HepG2 (cell line): ENCODE measurements at places on chromosomes 5 and 9. TPM values are rescaled to one million over a fixed set of nuclear protein-coding genes. Genes with fewer than 3 reads are reported as not detected.

- no peak for DNase-seq
Measured at GRCh38 chr9:12689233-12689632, 4.0 kb upstream of the TYRP1 start.

GRCh38 chr5:57311921-57312735, 138.3 kb downstream of the GPBP1 start:
- DNase-seq: peak; percentile 55

TAS2R1 gene
- total RNA-seq: not detected in 2 replicates

GRCh38 chr5:154860765-154861164, 2.3 kb downstream of the CNOT8 start:
- no peak for DNase-seq

GRCh38 chr9:5110867-5111681, 74.4 kb downstream of the INSL6 start:
- no peak for DNase-seq

FOXD1 gene
- total RNA-seq: 0.04 TPM in 1 of 2 replicates, not detected in the other

DNA sequence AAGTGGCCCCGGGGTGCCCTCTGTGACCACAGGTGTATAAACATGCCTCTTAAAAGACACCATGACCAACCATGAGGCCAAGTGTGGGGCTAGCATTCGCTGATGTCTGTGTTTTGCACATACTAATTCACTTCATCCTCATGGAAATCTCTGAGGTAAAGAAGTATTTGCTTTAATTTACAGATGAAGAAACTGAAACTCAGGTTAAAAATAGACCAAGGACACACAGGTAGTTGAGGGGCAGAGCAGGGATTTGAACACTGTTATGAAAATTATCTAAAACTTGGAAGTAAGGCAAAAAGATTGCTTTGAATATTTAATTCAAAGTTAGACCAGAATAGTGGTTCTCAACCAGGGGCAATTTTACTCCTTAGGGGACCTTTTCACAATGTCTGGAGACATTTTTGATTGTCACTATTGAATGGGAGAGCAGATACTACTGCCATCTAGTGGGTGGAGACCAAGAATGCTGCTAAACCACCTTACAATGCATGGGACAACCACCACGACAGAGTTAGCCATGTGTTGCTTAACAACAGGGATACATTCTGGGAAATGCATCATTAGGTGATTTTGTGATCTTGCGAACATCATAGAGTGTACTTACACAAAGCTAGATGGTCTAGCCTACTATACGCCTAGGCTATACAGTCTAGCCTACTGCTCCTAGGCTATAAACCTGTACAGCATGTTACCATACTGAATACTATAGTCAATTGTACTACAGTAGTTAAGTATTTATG, 8.0 kb upstream of the FXN start:
- DNase-seq: peak; percentile 54

CERCAM gene
- 4.2 and 9.0 TPM in 2 replicates for total RNA-seq

- peak; percentile 49 for DNase-seq
Measured at GRCh38 chr9:26856413-26857032, 36.1 kb downstream of the CAAP1 start.

- DNase-seq: no peak
Measured at GRCh38 chr9:93207326-93207814, 23.4 kb downstream of the WNK2 start.

TLE4 gene
- total RNA-seq: 0.94 and 2.0 TPM in 2 replicates

DNA sequence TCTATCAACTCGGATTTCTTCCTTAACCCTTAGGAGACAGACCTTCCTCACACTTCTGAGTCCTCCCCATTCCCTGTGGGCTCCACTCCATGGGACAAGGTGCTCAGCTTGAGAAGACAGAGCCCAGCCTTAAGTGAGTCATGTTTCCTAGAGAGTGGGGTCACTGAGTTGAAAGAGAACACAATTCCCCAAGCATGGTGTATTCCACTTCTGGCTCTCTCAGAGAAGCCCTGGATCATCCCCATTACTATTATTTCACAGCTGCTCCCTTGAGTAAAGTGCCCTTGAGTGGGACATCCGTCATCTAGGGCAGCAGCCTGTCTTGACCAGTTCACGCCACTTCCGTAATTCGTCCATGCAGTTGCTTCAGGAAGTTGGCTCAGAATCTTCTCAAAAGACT, 604.8 kb downstream of the BNC2 start:
- no peak for DNase-seq

- no peak for DNase-seq
Measured at GRCh38 chr5:61586096-61587084, 254.3 kb downstream of the ZSWIM6 start.

GRCh38 chr9:109483744-109484429, 14.2 kb downstream of the PTPN3 start:
- DNase-seq: no peak

ANKRD20A1 gene
- total RNA-seq: not detected in 2 replicates

GRCh38 chr9:89896806-89897340, 292.1 kb downstream of the GADD45G start:
- no peak for DNase-seq

DNA sequence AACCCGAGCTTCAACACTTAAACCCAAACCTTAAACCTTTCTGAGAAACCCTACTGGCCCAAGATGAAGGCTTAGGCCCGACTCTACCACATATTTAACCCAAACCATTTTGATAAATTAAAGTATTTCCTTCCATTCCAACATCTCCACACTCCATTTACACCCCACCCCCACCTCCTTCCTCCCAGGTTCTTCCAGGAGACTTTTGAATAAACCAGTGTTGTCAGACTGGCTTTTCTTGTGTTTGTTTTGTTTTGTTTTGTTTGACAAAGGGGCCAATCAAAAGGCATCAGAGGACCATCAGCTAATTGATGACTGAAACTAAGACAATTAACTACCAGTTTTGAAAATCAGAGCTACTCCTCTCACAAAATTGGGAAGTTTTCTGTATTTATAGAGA, 4.6 kb upstream of the ZNF608 start:
- DNase-seq: no peak

- no peak for DNase-seq
Measured at GRCh38 chr9:69611221-69611620, 61.0 kb downstream of the APBA1 start.

GRCh38 chr9:134163371-134164196, 780 bp downstream of the RNU6ATAC start:
- DNase-seq: no peak

DNA sequence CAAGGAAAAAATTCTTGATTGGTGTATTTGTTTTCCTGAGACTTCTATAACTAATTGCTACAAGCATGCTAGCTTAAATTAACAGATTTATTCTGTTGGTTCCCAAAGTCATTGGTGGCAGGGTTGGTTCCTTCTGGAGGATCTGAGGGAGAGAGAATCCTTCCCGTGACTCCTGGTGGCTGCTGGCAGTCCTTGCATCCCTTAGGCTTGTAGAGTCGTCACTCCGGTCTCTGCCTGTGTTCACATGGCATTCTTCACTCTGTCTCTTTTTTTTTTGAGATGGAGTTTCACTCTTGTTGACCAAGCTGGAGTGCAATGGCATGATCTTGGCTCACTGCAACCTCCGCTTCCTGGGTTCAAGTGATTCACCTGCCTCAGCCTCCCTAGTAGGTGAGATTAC, 5.3 kb downstream of the CDK9 start:
- DNase-seq: no peak

EIF4E1B gene
- total RNA-seq: not detected in 2 replicates

- DNase-seq: no peak
Measured at GRCh38 chr5:34011536-34011935, 3.7 kb upstream of the AMACR start.

NMUR2 gene
- total RNA-seq: not detected in 2 replicates

DNA sequence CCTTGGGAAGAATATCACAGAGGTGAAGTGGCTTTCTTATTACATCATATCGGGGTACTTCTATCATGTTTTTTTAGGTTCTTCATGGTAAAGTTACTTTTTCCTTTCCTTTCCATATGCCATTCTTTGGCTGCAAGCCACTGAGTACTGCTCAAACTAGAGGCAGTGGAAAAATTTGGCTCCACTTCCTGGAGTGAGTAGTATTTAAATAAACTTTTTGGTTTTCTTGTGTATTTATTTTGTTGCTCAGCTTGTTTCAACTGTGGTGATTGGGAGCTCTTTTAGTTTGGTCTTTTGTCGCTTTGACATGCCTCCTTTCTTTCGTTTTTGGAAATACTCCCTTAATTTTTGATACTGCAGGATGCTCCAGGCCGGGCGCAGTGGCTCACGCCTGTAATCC, 69.8 kb downstream of the WDR70 start:
- DNase-seq: no peak

- DNase-seq: no peak
Measured at GRCh38 chr5:132505641-132506040, 15.1 kb upstream of the IRF1 start.

RASEF gene
- 0.03 and 0.07 TPM in 2 replicates for total RNA-seq

CER1 gene
- not detected in 2 replicates for total RNA-seq

DNA sequence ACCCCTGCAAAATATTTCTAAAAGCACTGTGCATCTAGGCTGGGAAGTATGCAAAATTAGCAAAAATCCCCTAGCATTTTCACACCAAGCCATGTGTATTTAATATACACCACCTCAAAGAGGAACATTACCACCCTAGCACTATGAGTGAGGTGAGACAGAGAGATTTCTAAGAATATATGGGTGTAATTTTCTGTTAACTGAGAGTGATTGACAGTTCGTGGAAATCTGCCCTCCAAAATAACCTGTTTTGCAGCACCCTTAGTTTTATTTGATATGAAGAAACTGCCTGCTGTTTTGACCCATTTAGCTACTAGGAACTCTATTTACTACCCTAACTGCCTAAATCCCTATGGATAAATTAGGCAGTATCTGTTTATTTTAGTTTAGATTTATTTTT, 64.2 kb upstream of the CDKN2B start:
- DNase-seq: no peak

EFNA5 gene
- total RNA-seq: not detected in 2 replicates

- no peak for DNase-seq
Measured at GRCh38 chr5:161549106-161549505, 2.6 kb upstream of the GABRB2 start.

DNA sequence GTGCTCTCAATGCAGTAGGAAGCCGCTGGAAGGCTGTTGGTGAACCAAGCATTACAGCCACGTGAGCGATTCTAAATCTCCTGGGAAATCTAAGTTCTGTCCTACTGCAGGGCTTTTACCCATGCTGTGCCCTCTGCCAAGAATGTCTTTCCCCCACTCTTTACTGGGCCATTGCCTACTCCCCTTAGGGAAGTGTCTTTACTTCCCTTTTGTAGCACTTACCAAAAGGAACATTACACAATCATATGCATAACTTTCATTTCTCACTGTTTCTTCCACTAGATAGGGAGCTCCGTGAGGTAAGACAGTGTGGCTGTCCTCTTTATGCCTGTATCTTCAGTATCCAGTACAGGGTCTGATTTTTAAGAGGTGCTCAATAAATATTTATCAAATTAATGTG, 241.7 kb upstream of the NR4A3 start:
- DNase-seq: no peak

LCN9 gene
- total RNA-seq: not detected in 2 replicates

DNA sequence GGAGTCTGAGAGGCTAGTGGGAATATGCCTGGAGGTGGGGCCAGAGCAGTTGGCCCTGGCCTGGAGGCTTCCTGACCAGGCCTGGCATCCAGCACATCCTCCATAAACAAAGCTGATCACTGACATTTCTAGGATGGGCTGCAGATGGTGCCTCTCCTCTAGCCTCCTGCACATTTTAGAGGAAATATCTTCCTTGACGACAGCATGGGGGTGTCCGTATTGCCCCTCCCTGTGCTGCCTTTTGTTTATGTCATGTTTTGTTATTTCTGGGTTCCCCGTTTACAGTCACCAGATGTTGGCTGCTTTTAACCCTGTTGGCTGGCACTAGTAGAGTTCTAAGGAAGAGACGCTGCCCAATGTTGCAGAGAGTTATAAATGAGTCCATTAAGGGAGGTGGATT, 148.5 kb downstream of the PHF2 start:
- DNase-seq: no peak
